ENCODE measurements at places on chromosomes 1 and 21.

DNA sequence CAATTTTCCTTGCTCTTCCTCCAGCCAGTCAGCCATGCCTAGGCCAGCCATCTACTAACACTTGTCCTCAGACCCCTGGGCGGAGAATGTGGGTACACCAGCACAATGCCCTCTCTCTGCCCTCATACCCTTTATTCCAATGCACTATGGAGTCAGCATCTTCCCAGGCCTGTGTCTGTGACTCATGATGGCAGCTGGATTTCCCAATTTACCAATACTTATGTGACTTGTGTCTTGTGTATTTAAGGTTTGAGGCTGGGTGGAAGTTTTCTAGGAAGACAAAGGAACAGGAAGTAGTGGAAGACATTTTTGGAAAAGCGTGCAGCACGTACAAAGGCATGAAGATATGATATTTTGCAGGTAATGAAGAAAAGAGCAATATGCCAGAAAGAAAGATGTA, 114.3 kb downstream of the NMNAT2 start:
- no peak overlapping the region for H3K27ac ChIP-seq
- H3K36me3 ChIP-seq: no peaks in the 10 kb centered on the region
- H3K4me3 ChIP-seq: no peak overlapping the region
- peaks cover 10% of the 10 kb centered on the region for H3K4me1 ChIP-seq
- no peak for ATAC-seq

- no peak for ATAC-seq
- no peak overlapping the region for H3K27ac ChIP-seq
- no peak overlapping the region for H3K4me3 ChIP-seq
- H3K27me3 ChIP-seq: no peaks in the 10 kb centered on the region
- H3K4me1 ChIP-seq: no peaks in the 10 kb centered on the region
Measured at GRCh38 chr1:60265560-60266535, 192.3 kb upstream of the C1orf87 start.

GRCh38 chr1:116538544-116538943, 32.3 kb downstream of the CD58 start:
- no peak overlapping the region for H3K4me3 ChIP-seq
- H3K27me3 ChIP-seq: no peaks in the 10 kb centered on the region
- peak overlapping the region; percentile 73 for H3K27ac ChIP-seq
- peaks cover 86% of the 10 kb centered on the region for H3K36me3 ChIP-seq
- peaks cover 64% of the 10 kb centered on the region for H3K4me1 ChIP-seq

GRCh38 chr1:247435030-247435758, 19.2 kb downstream of the NLRP3 start:
- ATAC-seq: no peak
- H3K27me3 ChIP-seq: no peaks in the 10 kb centered on the region
- H3K36me3 ChIP-seq: peaks cover 5% of the 10 kb centered on the region
- no peak overlapping the region for H3K27ac ChIP-seq
- peaks cover 53% of the 10 kb centered on the region for H3K4me1 ChIP-seq

- H3K27ac ChIP-seq: no peak overlapping the region
- H3K27me3 ChIP-seq: no peaks in the 10 kb centered on the region
- H3K4me1 ChIP-seq: no peaks in the 10 kb centered on the region
- no peak overlapping the region for H3K4me3 ChIP-seq
- no peak for ATAC-seq
Measured at GRCh38 chr1:78678324-78678723, 28.7 kb downstream of the IFI44 start.

GRCh38 chr1:21251773-21252471, 38.3 kb downstream of the ECE1 start:
- ATAC-seq: no peak
- H3K27me3 ChIP-seq: no peaks in the 10 kb centered on the region
- H3K4me1 ChIP-seq: peaks cover 30% of the 10 kb centered on the region
- peaks cover 59% of the 10 kb centered on the region for H3K36me3 ChIP-seq

Data from stimulated activated memory B cell treated with anti-CD40 and anti-IgM and Interleukin-4, amounts not matched to agents 10 μg/mL and 1 μg/mL and 100 μg/mL, for 72 hours (primary cell).